ENCODE measurements at places on chromosomes 16 and 17.

DNA sequence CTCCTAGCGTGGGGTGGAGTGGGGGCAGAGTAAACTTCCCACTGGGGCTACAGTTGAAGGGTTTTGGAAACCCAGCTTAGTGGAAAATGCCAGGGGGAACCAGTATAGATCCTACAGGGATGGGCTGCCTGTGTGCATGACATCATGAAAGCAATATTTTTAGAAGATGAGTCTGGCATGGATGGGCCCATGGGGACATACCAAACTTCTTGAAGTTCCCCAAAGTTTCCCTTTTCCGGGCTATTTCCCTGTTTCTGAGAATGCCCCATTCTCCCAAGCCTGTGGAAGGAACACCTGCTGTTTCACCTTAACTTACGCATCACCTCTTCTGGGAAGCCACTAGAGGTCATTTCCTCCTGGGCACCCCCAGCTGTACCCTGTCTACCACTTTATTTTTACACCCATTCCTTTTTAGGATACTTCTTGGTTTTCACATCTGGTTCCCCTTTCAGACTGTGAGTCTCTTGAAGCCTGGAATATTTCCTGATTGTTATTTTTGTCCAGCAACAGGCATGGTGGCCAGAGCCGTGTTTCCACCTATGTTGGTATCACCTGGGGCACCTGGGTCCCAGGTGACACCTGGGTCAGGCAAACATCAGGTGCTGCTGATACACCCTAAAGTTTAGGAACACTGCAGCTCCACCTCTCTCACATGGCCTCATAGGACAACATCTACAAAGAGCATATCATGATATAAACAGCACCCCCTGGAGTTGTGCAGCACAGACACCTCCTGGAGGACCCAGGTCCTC, 9.8 kb downstream of the SOCS3 start:
- DNase-seq = no peak

- no peak for DNase-seq
Observed at GRCh38 chr17:78239489-78239931, 8.1 kb downstream of the TMEM235 start.

GRCh38 chr17:15513058-15513791, 45.8 kb upstream of the CDRT4 start:
- peak; percentile 43 for DNase-seq

- DNase-seq = no peak
Observed at GRCh38 chr16:3220839-3221238, 14.1 kb downstream of the ZNF200 start.

DNA sequence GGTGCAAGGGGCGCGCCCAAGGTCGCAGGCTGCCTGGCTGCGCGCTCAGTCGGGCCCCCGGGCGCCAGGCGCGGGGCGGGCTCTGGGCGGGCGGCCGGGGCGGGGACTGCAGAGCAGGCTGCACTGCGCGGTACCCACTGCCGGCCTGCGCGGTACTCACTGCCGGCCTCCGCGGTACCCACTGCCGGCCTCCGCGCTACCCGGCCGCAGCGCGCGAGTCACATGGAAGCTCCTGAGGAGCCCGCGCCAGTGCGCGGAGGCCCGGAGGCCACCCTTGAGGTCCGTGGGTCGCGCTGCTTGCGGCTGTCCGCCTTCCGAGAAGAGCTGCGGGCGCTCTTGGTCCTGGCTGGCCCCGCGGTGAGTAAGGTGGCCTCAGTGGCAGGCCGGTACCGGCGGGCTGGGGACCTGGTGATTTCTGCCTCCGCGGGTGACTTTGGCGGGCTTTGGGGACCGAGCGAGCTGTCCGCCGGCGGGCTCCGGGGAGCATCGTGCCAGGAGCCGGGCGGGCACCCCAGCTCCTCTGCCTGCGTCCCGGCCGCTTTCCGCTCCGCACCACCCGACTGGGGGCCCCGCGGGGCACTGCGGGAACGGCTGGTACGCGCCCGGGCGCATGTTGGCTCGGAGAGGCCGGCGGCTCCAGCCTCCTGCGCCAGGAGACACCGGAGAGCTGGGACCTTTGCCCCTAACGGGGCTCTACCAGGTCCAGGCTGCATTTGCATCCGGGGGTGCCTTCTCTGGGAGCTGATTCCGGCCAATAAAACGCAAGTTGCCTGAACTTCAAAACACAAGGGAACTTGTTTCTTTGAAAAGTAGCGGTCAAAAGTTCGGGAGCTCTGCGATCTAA, at the start of gene SLC47A1:
Gene SLC47A1 (plus strand): TSS at position 137 of the 844 bp plus-strand sequence. CDS start 86 bp downstream, at position 223.
- peak; percentile 70 for DNase-seq

- DNase-seq = peak; percentile 96
Observed at GRCh38 chr17:2392252-2393173, 8.3 kb downstream of the MNT start.

DNA sequence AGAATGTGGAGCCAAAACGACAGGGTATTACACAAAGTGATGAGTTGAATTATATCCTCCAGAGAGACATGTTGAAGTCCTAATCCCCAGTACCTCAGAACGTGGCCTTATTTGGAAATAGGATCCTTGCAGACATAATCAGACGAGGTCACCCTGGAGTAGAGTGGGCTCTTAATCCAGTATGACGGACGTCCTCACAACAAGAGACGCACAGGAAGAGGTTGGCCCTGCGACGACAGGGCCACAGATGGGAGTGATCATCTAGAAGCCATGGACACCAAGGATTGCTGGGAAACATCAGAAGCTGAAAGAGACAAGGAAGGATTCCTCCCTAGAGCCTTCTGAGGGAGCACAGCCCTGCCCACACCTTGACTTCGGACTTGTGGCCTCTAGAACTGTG, 142.4 kb upstream of the AXIN2 start:
- no peak for DNase-seq

DNA sequence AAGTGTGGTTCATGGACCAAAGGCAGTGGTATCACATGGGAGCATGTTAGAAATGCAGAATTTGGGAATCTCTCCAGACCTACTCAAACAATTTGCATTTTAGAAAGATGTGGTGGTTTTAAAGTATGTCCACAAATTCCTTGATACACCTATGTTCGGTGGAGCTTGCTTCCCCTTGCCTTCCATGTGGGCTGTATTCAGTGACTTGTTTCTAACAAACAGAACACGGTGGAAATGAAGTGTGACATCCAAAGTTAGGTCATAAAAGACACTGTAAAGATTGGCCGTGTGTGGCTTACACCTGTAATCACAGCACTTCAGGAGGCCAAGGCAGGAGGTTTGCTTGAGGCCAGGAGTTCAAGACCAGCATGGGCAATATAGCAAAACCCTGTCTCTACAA, 16.7 kb downstream of the COQ7 start:
- no peak for DNase-seq

DNA sequence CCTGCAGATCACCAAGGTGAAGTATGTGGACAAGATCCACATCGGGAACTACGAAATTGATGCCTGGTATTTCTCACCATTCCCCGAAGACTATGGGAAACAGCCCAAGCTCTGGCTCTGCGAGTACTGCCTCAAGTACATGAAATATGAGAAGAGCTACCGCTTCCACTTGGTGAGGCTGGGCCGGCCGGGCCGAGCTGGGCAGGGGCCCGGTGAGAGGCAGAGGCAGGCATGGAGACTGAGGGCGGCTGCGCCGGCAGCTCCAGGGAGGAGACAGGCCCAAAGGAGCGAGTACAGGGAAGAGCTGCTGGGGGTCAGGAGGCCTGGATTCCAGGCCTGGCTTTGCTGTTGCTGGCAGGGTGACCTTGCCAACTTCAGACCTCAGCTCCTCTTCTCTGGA, 8.3 kb downstream of the PRSS8 start:
- DNase-seq = no peak

GRCh38 chr16:52561910-52562741, 15.2 kb upstream of the TOX3 start:
- no peak for DNase-seq

GRCh38 chr16:78242239-78242630, 142.8 kb downstream of the WWOX start:
- no peak for DNase-seq

DNA sequence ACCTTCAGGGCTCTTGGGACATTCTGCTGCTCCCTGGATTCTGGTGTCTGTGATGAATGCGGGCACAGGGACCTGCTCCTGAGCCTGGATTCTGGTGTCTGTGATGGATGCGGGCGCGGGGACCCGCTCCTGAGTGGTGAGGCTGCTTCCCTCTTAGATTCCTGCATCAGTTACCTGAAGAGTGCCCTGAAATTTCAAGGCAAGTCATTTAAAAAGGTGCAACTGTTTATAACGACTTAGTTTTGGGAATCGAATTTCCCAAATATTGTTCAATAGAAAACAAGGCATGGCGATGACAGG, 7.0 kb downstream of the TMEM204 start:
- DNase-seq = no peak

DNA sequence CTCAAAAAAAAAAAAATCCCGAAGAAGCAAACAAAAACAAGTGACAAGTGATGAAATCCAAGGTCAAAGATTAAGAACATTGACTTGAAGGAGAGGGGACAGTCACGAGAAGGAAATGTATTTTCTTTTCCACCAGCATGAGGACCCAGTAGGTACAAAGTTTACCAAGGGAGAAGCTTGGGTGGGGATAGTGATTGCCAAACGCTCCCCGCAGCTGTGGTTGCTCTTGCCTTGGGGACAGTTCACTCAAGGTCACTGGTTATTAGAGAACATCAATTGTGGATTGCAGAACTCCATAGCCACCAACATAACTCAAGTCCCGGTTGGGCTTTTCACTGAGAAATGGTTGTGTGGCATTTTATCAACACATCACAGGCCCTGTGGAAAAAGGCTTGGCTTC, 27.0 kb downstream of the RSL1D1 start:
- DNase-seq = peak; percentile 18

- no peak for DNase-seq
Observed at GRCh38 chr16:65681406-65681805, 559.5 kb upstream of the CDH11 start.

- DNase-seq = no peak
Observed at GRCh38 chr16:30532285-30533145, 2.1 kb downstream of the ZNF747 start.

- DNase-seq = peak; percentile 9
Observed at GRCh38 chr17:70307430-70308225, 138.3 kb downstream of the KCNJ2 start.

GRCh38 chr16:83409347-83409746, 398.4 kb upstream of the HSBP1 start:
- DNase-seq = no peak

DNA sequence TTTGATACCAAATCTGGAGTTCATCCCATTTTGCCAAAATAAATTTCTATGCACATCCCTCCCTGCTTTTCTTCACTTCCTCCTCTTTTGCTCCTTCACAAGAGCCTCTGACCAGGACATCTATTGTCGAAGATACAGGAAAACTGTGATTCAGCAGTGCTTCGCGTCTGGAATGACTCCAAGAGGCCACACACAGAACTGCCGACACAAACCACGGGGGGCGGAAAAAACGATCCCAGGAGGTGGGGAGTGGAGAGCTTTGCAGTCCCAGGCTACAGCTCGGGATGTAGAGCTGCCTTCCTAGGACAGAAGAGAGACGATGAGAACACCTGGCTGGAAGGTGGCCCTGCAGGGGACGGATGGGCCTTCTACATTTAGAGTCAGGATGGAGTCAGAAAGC, 102.8 kb downstream of the XYLT1 start:
- DNase-seq = peak; percentile 45

DNA sequence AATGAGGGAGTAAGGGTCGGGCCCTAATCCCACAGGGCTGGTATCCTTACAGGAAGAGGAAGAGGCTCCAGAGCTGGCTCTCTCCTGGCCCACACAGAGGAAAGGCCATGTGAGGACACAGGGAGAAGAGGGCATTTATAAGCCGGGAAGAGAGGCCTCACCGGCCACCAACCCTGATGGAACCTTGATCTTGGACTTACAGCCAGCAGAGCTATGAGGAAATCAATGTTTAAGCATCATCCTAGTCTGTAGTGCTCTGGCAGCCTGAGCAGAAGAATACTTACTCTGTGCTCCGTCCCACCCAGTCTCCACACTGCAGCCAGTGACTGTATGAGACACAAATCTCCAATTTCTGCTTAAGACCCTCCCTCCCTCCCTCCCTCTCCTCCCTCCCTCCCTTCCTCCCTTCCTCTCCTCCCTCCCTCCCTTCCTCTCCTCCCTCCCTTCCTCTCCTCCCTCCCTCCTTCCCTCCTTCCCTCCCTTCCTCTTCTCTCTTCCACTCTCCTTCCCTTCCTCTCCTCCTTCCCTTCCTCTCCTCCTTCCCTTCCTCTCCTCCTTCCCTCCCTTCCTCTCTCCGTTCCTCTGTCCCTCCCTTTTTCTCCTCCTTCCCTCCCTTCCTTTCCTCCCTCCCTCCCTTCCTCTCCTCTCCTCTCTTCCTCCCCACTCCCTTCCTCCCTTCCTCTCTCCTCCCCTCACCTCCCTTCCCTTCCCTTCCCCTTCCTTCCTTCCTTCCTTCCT, 8.9 kb upstream of the TMEM220 start:
- no peak for DNase-seq

DNA sequence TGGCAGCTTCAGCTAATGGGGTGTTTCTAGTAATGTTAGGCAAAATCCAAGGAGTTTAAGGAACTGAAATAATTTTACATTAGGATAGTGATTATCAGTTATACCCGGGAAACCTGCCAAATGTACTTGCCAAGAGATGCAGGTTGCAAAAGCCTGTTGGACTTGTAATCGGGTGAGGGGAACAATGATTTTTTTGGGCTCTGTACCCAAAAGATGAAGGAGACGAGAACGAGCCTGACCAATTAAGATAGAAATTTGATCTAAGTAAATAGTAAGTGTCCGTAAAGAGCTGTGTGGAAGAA, 56.3 kb upstream of the ARL4D start:
- no peak for DNase-seq

- DNase-seq = no peak
Observed at GRCh38 chr17:48752399-48753288, 24.1 kb upstream of the HOXB13 start.

GRCh38 chr16:82248677-82249076, 78.7 kb upstream of the MPHOSPH6 start:
- no peak for DNase-seq

DNA sequence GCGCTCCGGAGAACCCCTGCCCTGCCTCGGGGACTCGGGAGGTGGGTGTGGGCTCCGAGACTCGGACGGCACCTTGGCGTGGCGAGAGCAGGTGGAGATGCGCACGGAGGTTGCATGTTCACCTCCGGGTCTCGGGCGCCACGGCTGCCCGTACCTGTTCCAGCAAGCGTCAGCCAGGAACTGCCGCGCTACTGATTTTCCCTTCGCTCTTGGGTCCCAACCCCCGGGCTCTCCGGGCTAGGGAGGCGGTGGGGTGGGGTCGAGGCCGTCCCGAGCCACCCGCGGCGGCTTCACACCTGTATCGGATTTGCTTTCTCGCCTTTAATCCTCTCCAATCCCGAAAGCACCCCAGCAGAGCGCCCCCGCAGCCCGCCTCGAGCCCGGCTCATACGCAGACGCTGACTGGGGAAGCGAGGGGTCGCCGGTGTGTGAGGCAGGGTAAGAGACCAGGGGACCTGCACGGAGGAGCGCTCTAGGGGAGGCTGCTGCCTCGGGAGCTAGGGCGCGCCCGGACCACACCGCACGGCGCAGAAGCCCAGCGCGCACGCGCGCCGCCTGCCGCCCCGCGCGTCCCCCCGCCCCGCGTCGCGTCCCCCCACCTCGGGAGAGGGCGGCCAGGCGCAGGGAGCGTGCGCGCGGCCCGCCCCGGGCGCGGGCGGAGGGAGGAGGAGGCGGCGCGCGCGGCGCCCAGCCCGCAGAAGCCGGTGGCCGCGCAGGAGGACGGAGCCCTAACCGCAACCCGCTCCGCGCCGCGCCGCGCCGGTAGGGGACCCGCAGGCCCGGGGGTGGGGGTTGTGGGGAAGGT, at the start of gene DUSP14:
Gene DUSP14 (plus strand): TSS at position 695 of the 805 bp plus-strand sequence. CDS start 22,382 bp downstream, outside the sequence.
- peak; percentile 98 for DNase-seq

- DNase-seq = no peak
Observed at GRCh38 chr16:3782566-3782965, 65.2 kb upstream of the TRAP1 start.

GRCh38 chr17:15444805-15445204, 22.6 kb downstream of the CDRT4 start:
- DNase-seq = no peak

Data from GM03348 (cell line).